ENCODE measurements at places on chromosomes 11 and 22. TPM values are rescaled to one million over a fixed set of nuclear protein-coding genes. Genes with fewer than 3 reads are reported as not detected.

PTPRCAP gene
- polyA plus RNA-seq = 1.8 TPM

PTPN5 gene
- polyA plus RNA-seq = 0.79 TPM

GGTLC2 gene
- 0.42 TPM for polyA plus RNA-seq

APOA4 gene
- not detected for polyA plus RNA-seq

SPDYC gene
- polyA plus RNA-seq = not detected

JHY gene
- polyA plus RNA-seq = 5.8 TPM

CCDC15 gene
- 4.4 TPM for polyA plus RNA-seq

PRR33 gene
- polyA plus RNA-seq = 0.21 TPM

RTN4R gene
- polyA plus RNA-seq = 4.9 TPM

GPR83 gene
- 0.21 TPM for polyA plus RNA-seq

IRF7 gene
- 6.9 TPM for polyA plus RNA-seq

GAL gene
- polyA plus RNA-seq = not detected

UBQLNL gene
- 1.7 TPM for polyA plus RNA-seq

KRTAP5-8 gene
- not detected for polyA plus RNA-seq

PANX2 gene
- polyA plus RNA-seq = 0.67 TPM

DCDC1 gene
- polyA plus RNA-seq = 2.6 TPM

APOL6 gene
- polyA plus RNA-seq = 8.3 TPM

C11orf97 gene
- polyA plus RNA-seq = 2.6 TPM

CARD16 gene
- 18.6 TPM for polyA plus RNA-seq

TMEM184B gene
- polyA plus RNA-seq = 47.1 TPM

DERL3 gene
- 5.3 TPM for polyA plus RNA-seq

OR52N2 gene
- polyA plus RNA-seq = not detected

APOBEC3B gene
- polyA plus RNA-seq = 8.2 TPM

TPBGL gene
- polyA plus RNA-seq = 0.08 TPM

PNPLA5 gene
- polyA plus RNA-seq = 0.12 TPM

MUC6 gene
- polyA plus RNA-seq = 0.35 TPM

NRXN2 gene
- 9.1 TPM for polyA plus RNA-seq

LZTR1 gene
- 67.5 TPM for polyA plus RNA-seq
